ENCODE measurements at places on chromosomes 5 and 9.

GRCh38 chr5:3886524-3887451, 291.2 kb downstream of the IRX1 start:
- DNase-seq: no peak

- DNase-seq: no peak
These were observed 374.0 kb downstream of the ZNF608 start for GRCh38 chr5:124372457-124372856.

GRCh38 chr5:110651507-110651906, 75.0 kb downstream of the TMEM232 start:
- DNase-seq: no peak

DNA sequence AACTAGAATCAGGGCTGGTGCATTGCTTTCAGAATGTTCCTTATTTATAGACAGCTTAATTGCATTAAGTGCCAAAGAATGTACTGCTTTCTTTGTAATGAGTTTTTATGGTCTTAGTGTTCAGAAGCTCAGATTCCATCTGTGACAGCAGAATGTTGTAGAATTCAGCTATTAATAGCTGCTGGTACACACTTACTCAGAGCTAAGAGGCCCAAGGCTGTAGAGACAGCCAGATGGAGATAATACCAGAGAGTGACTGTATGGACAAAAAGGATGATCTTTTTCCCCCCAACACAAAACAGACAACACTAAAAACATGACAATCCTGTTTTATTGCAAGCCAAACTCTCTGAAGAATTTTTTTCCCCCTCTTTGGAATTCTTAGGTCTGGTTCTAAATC, 50.2 kb downstream of the PPP2R2B start:
- DNase-seq: no peak

- no peak for DNase-seq
These were observed 439.6 kb upstream of the NMUR2 start for GRCh38 chr5:152844713-152845112.

DNA sequence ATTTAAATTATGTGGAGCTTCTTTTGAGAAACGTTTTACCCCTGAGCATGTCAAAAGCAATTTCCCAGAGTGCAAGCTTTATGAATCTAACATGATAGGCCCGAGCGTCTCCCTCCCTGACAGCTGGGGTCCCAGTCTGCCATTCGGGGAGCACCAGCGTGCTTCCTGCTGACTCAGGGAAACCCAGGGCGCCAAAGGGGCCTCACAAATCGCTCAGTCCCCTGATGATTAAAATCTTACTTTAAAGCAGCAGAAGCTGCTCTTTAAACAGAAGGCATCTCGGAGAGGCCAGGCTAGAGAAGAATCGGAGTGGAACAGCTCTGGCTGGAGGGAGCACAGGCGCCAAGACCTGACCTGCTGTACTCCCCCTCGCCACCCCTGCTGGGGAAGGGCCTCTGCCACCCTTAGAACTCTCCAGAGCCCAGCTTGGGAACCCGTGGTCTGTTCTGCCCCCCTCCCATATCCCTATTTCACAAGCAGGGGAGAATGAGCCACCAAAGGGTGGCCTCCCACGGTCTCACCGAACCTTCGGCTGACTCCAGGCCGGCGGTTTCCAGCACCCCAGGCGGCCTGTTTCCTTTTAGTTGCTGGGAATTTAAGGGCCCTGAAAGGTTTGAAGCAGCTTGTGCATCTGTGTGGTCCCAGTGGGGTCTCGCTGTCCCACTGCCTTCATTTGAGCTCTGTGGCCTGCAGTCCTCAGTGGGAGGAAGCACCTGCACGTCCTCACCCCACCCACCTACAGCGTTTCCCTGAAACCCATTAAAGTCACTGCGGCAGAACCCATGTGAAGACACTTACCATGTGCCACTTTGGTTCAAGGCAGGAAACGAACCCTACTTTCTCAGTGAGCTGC, 147.6 kb downstream of the COL23A1 start:
- DNase-seq: no peak

DNA sequence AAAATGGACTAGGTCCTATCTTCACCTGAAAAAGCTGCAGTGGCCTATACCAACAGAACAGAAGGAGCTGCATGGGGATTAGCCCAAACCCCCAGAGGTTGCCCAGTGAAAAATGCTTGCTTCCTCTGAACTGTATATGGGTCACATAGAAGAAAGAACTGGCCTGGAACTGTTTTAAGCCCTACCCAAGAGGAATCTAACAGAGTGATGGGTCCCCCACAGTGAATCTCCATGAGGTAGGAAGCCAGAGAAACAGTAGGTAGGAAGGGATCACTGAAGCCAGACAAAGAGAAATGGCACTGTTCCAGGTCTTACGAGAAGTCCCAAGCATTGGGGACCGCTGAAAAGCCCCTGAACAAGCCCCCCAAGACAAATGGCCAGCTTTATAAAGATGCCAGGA, 28.8 kb upstream of the TRIM32 start:
- DNase-seq: no peak

GRCh38 chr5:180487556-180487955, 6.6 kb upstream of the CNOT6 start:
- no peak for DNase-seq

Measured in fibroblast of mammary gland (primary cell).